ENCODE measurements at places on chromosomes 6 and 20.
A peak's percentile ranks its signal among the peaks of the same experiment; 100 is the strongest.

DNA sequence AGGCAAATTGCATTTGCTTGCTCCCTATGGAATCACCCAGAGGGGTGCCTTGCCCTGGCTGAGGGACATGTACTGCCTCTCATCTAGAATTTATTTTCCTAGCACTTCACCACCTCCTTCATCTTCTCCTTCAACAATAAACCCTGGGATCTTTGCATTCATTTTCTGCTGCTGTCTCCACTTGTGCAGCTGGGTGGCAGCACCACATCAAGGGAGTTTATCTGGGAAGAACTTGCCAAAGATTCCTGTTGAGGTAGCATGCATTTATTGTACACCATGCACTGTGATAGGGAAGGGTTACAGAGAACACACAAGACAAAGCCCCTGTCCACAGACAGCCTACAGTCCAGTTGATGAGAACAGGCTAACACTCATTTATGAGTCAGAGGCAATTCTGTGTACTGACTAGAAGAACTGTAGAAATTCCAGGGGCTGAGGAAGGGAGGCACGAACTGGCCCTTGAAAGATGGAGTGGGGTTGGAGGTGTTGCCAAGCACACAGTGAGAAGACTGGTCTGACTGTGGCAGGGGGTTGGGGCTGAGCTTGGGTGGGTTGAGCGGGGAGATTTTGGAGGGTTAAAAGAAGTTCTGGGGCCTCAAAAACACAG is 17.5 kb downstream of the C20orf173 start:
- DNase-seq = no peak

DNA sequence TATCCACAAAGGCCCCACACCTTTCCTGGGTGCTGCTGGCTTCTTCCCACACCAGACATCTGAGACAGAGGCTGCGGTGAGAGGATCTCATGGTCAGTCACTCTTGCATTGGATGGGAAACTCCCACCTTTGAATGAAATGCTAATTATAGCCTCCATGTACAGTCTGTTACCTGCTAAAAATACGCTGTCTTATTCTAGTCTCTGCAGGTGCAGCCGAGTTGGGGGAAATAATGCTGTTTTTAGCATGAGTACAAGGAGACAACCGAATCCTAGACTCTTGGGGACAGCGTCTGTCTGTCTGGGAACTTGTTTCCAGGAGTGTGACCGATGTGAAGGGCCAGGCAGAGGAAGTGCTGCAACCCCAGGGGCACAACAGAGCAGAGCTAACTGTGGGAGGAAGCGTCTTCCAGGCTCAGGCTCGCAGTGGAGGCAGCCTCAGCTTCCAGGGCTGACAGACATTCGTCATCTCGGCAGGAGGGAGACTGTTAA is 286.2 kb downstream of the PREX1 start:
- no peak for DNase-seq

DNA sequence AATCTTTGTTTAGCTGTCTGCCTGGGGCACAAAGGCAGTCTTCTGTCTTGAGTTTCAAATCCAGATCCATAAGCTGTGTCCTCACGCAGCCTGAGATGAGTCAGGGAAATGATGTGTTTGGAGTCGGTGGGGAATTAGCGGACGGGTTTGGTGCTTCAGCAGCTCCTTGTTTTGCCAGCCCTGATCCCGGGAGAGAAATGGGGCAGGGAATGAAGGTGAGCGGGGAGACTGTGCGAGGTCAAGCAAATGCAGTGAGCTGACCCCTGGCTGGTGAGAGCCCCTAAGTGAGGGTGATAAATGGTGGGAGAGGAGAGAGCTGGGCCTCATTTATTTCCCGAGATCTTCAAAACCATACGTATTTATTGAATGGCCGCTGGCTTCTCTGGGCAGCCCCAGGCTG is 21.6 kb downstream of the DUSP22 start:
- no peak for DNase-seq

DNA sequence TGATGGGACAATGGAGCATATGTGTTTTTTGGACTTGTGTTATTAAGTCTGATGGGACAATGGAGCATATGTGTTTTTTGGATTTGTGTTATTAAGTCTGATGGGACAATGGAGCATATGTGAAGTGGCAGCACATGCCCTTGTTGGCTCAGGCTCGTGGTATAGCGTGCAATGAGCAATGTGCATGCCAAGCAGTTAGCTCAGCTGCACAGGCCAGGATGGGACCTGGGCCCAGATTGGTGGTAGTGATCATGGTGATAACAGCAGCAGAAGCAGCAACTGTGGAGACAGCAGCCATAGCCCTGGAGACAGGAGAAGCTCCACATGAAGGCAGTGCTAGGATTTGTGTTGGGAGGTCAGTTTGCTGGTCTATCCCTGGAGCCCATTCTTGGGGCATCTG is 61.1 kb downstream of the IL20RA start:
- DNase-seq = no peak

- no peak for DNase-seq
Observed at GRCh38 chr20:48147311-48147710, 362.0 kb upstream of the SULF2 start.

- DNase-seq = no peak
Observed at GRCh38 chr6:39907871-39908575, 26.2 kb downstream of the MOCS1 start.

DNA sequence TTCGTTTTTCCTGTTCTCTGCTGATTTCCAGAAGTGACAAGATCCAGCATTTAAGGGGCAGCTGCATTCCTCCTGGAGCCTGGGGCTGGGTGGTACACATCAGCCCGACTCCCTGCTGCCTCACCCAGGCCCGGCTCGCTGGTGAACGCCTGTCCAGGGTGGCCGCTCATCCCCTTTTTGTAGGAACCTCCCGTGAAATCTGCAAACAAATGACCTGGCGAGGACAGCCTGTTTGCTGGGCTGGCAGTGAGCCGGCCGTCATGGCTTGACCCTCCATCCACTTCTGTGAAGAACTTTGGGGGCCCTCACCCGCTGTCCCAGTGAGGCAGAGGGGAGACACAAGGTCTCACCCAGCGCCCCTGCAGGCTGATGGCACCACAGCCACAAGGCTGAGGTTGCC is 39.0 kb downstream of the PYGB start:
- DNase-seq = no peak

GRCh38 chr20:16732506-16733152 is 2.8 kb downstream of the SNRPB2 start:
- no peak for DNase-seq

- DNase-seq = no peak
Observed at GRCh38 chr20:51631011-51631950, 88.8 kb upstream of the NFATC2 start.

DNA sequence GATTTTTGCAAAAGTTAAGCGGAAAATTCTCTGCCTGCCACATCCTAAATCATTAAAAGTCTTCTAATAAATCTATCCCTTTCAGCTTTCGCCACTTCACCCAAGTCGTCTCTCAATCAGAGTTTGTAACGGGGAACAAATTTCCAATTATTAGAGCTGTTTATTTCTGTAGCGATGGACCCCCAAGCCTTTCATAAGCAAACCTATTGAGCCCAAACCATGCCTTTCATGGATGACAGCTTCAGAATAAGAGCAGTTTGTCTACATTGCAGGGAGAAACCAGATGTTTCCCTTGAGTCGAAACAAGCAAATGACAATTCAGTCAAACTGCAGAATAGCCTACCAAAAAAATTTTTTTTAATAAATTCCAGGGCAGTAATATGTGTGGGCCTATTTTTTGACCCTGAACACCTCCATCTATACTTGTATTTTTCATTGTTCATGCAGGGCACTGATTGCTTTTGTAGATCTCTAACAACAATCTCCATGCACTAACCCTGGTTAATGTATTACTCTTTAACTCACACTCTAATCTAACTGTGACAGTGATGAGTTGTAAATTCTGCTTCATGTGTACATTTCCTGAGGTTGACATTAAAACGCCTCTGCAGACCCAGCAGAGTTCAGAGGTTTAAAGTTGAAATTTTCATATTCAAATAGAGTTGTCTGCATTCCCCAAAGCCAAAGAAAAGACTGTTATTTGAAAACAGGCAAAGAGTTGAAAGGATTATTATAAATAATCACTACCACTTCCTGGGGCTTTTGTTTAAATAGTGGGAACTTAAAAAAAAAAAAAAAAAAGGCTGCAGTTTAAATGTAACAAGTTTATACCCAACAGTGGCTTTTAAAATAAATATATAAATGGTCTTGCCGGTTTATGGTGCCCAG is 64.5 kb downstream of the ATP9A start:
- DNase-seq = no peak

DNA sequence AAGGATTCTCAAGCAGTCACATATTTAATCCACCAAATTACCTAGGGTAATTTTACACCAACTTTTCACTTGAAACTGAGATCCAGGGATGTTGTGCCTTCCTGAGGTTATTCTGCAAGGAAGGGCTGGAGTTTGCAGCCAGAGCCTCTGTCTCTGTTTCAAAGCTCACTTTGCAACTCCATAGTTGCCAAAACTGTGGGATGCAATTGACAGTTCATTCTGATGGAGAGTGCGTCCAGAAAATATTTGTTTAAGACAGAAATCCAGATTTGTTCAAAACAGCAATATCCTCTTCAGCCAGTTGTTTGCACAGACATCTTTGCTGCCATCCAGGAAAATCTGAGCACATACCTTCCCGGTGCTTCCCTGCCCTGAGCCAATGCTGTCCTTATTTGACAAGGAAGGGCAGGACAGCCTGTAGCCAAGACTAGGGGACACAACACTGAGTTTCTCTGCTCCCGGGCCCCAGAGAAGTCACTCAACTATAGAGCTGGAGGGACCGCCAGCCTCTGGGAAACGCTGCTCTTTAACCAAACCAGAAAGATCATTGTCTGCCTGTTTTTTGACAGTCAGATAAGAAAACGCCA is 297.4 kb downstream of the HIVEP2 start:
- no peak for DNase-seq

DNA sequence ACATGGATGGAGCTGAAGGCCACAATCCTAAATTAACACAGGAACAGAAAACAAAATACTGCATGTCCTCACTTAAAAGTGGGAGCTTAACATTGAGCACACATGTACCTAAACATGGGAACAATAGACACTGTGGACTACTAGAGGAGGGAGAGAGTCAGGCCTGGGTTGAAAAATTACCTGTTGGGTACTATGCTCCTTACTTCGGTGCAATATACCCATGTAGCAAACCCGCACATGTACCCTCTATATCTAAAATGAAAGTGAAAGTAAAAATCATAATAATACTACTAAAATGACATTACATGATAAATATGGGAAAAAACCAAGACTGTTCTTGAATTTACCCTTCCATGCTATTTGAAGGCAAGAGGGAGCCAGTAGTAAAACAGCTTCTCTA is 1273.8 kb upstream of the ADGRB3 start:
- DNase-seq = no peak

- DNase-seq = no peak
Observed at GRCh38 chr6:158531970-158532369, 27.9 kb upstream of the TMEM181 start.

DNA sequence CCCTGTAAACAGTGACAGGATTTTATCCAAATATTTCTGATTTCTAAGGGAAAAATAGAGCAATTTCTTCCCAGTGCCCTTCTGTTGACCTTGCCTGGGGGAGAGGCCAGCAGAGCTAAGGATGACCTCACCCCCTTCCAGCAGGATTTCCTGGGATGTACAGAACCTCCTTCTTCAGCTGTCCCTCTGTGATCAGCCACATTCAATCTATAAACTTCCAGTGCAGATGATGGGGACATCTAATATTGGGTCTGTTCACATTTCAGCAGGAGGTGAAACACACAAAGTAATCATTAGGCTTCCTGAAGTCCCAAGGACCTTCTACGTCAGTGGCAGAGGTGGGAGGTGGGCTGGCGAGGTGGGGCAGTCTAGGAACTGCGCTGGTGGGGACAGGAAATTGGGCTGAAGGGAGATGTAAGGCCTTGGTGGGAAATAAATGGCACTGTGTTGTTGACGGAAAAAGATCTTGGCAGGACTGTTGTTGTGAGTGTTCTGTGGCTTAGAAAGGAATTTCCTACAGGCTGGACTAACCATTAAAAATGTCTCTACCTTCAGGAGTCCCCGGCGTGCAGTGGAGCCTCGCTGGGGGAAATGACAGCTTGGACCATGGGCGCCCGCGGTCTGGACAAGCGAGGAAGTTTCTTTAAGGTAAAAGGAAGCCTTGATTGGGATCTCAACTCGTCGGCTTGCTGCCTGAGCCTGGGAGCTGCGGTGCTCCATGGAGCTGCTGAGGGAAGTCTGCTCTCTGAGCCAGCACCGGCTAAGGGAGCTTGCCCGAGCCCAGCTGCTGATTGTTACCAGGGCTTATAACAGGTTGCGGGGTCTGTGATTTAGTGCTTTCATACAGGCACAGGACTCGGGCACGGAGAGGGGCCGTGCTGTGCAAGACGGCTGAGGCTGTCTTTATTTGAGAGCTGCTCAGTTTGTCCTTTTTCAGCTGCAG is 127.9 kb upstream of the NAA20 start:
- DNase-seq = peak; percentile 64

- no peak for DNase-seq
Observed at GRCh38 chr6:142773324-142773723, 171.7 kb downstream of the HIVEP2 start.

DNA sequence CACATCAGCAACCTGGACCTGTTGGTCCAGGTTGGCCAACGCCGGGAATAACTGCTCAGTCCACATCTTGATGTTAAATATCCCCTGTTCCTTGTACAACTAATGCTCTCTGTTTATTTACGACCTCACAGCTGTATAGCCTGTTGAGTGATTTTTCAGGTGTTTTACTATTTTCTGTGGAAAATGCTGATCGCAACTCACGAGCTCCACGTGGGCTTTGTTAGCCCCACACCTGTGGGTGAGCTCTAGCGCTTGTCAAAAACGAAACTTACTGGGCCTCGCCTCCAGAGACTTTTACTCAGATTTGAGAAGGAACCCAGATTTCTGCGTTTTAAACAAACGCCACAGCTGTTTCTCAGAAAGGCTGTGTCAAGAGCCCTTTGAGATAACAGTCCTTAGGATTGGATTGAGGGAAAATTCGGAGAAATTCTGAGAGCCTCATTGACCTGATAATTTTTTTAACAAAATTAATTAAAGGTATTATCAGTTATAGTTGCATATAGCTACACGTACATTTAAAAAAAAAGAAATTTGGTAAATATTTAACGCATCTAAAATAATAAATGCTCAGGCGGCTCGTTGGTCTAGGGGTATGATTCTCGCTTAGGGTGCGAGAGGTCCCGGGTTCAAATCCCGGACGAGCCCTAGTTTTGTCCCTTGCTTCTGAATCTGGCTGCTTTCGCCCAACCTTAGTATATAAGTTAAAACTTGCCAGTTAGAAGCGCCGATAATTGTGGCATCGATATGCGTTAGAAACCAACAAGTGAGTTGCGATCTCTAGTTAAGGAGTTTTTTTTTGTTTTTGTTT is 16.7 kb downstream of the HMGN4 start:
- peak; percentile 39 for DNase-seq

DNA sequence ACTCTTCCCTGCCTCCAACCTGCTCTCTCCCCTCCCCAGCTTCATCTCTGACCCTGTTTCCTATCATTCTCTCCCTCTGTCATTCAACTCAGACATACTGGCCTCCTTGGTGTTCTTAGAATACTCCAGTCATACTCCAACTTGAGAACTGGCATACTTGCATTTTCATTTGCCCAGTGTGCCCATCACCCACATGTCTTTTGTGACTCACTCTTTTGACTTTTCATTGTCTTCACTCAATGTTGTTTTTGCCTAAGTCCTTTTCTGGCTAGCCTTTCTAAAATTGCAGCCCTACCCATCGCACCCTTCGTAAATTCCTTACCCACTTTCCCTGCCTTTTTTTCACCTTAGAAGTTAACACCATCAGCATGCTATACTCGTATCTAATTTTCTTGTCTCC is 77.0 kb upstream of the CD2AP start:
- no peak for DNase-seq

- no peak for DNase-seq
Observed at GRCh38 chr6:20426177-20427082, 24.8 kb downstream of the E2F3 start.
